Activated CD4-positive, alpha-beta T cell treated with anti-CD3 and anti-CD28 coated beads, Interleukin-2, amount 10 ng/mL, durations not matched to agents 7 days and 5 days (primary cell): ENCODE measurements at places on chromosomes 2 and 18.

DNA sequence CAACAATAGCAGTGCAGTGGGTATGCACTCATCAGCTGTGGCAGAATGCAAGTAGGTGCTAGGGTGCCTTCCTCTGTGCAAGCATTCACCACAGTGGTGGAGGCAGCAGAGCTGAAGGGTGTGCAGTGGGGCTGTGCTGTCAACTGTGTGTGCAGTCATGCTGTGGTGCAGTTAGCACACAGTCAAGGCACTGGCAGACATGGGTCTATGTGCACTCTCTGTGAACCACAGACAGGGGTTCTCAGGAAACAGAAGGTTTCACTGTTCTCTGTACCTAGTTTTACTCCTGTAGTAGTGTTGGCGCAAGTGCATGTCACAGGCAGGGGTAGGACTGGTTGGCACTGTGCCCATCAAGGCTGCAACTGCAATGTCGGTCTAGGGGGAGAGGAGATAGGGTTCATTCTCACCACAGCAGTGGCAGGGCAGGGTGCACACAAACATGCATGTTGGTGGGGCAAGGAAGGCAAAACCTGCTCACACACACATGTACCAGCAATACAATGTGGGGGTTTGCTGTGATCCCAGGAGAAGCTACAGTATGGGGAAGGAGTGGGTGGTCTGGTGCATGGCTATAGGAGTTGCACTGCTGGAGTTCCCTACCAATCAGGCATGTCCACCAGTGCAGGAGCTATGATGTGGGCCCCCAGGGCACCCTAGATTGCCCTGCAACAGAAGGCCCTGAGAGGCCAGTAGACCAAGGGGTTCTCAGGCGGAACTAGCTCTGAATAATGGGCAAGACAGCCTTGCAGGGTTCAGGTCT is 242.7 kb upstream of the DDX18 start:
- DNase-seq, result no peak

- DNase-seq, result no peak
These were observed 9.8 kb upstream of the CLIP4 start for GRCh38 chr2:29105375-29105774.

DNA sequence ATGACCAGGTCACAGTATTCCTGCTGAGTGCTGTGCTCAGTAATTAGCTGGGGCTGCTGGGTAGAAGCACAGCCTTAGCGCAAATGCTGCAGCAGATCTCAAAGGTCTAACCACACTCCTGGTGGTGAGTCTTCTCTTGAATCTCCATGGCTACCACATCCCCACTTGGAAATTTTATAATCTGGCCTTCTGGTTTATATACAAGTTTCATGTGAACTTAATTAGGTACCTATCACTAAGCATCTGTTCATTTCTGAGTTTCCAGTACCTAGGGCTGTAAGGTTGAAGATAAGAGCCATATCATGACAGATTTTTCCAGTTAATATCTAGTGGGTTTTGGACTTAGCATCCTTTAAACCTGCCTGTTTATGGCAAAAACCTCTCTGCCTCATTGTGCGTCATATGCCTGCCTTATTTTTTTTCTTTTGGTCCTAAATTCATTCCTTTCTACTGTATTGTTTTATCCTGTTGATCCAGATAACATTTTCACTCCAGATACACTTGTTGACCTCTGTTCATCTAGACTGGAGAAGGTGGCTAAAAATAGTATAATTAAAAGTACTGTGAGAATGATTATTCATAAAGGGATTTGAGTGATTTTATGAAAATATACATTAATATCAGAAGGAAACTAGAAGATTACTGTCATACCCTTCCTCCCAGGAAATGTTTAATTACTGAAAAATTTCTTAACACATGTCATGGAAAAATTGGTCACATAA is 168.4 kb upstream of the THUMPD2 start:
- DNase-seq, result no peak

DNA sequence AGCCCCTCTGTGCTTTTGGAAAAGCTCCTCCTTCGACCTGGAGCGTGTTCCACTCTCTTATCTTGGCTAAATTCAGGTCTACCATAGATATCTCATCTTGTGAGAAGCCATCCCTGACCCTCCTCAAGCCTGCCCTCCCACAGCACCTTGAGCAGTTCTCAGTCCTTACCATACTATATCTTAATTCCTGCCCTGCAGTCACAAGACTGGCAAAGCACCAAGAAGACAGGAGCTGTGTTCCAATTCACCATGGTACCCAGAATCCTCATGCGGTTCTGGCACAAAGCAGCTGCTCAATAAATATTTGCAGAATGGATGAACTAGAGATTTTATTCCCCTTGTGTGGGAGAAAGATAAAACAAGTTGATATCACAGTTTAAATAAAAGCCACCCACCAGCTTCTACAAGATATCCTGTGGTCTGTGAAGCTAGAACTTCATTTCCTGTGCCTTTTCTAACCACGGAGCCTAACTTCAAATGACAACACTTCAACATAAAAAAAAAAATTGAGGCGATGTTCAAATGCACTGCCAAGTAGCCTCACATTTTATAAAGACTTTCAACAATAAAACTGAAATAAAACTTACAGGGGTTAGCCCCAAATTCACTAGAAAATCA is 19.5 kb downstream of the MARCHF4 start:
- DNase-seq, result peak; percentile 41

GRCh38 chr2:187550857-187551256 is 3.4 kb downstream of the TFPI start:
- no peak for DNase-seq

DNA sequence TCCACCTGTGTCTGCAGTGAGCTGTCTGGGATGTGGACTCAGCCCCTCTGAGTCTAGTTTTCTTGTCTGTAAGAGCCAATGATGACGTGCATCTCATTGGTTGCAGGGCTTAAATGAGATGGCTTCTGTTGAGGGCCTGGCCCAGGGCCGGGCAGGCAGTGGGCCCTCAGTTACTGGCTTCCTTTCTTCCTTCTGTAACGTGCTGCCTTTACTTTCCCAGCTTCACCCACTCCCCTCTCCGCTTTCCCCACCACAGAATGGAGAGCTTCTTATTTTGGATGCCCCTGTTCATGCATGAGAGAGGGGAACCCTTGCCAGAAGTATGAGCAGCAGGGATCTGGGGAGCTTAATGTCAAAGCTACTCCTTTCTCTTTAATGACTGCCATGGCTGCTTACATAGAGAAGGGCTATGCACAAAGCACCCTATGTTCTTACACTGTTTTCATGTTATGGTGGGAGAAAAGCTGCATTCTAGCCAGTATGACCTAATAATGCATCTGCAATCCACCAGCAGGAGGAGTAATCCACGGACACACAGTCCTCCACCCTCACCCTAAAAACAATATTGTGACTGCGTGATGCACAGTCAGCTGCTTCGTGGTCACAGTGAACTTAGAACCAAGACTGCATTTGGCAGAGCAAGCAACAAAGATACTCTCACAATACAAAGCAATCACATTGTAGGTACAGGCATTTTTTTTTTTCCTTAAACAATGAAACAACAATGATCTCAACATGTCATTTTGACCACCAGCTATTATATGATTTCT is 37.2 kb downstream of the CREG2 start:
- peak; percentile 39 for DNase-seq

DNA sequence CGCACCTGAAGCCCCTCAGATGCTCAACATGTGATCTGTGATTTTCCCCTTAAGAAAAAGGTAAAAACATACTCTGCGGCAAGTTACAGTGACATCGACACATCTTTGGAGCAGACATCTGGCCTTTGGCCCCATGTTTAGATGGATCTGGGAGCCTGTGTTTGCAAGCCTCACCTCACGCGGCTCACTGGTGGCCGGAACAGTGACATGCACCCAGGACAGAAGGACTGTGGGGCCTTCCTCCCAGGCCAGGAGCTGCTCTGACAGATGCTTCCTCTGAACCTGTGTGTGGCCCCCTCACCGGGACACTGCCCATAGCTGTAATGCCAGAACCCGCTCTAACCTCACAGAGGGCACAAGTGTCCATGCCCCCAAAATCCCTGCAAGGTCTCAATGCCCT is 13.1 kb downstream of the PASK start:
- DNase-seq, result no peak

DNA sequence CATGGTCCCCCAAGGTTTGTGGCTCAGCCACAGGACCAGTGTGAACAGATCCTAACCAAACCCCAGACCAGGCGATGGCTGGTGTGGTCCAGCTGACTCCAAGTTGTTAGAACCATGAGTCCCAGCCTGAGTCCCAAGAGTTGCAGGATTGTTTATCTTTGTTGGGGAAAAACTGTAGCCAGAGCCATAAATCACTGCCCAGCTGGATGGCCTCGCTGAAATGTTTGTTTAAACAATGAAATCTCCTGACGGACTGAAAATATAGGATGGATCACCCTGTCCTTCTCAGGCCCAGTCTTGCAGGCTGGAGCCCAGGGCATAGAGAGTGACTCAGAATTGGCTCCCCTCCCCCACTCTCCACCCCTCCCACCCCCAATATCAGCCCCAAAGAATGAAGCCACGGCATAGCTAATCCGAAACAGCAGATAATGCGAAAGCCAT is 36.4 kb downstream of the PKDCC start:
- DNase-seq, result no peak

- no peak for DNase-seq
These were observed 1588.5 kb upstream of the PIK3C3 start for GRCh38 chr18:40366521-40366920.

- DNase-seq, result no peak
These were observed 57.2 kb downstream of the LIPG start for GRCh38 chr18:49618742-49619681.

DNA sequence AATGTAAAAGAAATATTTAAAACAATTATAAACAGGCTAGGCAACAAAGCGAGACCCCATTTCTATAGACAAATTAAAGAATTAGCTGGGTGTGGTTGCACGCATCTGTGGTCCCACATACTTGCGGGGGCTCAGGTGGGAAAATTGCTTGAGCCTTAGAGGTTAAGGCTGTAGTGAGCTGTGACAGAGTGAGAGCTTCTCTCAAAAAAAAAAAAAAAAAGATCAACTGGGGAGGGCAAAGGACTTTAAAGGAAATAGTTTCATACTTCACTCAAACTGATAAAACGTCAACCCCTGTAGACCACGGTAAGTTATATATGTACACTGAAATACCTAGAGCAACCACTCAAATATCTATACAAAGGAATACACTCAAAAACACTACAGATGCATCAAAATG is 37.5 kb downstream of the MGAT4A start:
- DNase-seq, result no peak

- no peak for DNase-seq
These were observed 29.1 kb downstream of the UXS1 start for GRCh38 chr2:106165029-106165428.
